ENCODE measurements at places on chromosomes 2 and 18. TPM values are rescaled to one million over a fixed set of nuclear protein-coding genes. Genes with fewer than 3 reads are reported as not detected.

GRCh38 chr2:232525791-232526371 lies at the start of gene CHRND:
TSS of gene CHRND (plus strand) at chr2:232526160. CDS start at chr2:232526216, 56 bp downstream.
- DNase-seq: peak; percentile 82

- DNase-seq: no peak
Measured at GRCh38 chr18:28903306-28903705, 726.4 kb upstream of the CDH2 start.

GRCh38 chr2:161166538-161167409 lies 6.5 kb downstream of the TANK start:
- no peak for DNase-seq

DNA sequence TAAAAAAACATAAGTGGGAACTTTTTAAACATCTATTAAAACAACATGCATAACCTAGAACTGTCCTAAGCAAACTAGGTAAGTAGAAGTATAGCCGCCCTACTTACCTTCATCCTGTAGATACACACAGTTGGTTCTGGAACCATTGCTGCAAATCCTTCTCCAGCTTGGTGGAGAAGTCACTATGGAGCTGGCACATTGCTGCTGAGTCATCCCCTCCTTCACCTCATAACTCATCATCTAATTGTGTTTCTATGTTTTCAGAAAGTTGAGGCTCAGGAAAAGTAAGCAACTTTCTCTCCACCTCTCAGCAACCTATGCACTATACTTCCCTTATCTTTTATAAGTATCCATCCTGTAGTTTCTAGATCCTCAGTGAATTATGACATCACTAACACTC lies 269.8 kb upstream of the MMADHC start:
- no peak for DNase-seq

Gene SMARCAL1
- 10.7 TPM for total RNA-seq

DNA sequence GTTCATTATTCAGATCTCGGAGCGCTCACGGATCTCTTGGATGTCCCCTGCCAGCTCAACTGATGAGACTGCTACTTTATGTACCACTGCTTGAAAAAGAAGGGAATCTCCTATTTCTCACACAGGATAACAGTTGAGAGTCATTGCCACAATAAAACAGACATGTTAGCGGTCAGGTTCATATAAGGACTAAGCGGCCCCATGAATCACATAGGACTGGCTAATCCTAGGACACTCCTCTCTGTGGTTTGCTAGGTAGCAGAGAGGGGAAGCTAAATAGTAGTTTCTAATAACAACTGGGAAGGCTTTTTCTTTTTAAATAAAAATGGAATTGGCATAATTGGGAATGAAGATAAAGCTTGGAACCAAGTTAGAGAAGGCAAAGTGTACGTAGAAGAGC lies 15.9 kb upstream of the TGFA start:
- DNase-seq: no peak

All from H7 (cell line).